ENCODE measurements at places on chromosomes 7 and 10.

DNA sequence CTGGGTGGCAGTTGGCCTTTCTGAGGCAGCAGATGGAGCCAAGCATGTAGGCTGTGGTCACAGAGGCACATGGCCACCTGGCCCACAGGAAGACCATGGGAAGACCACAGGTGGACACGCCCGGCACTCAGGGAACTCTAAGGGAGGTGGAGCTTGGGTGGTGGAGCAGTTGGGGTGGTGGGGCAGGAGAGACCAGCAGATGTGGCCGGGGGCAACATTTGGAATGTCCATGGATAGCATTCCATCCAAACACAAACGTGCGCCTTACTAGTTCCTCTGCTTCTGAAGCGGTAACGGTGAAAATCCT is 290.9 kb downstream of the PTPRN2 start:
- no peak for DNase-seq
- no peak overlapping the region for H3K27ac ChIP-seq
- H3K36me3 ChIP-seq = no peaks in the 10 kb centered on the region
- no peaks in the 10 kb centered on the region for H3K27me3 ChIP-seq

GRCh38 chr7:135177028-135177696 is 6.7 kb upstream of the CYREN start:
- H3K27me3 ChIP-seq = no peaks in the 10 kb centered on the region
- H3K27ac ChIP-seq = no peak overlapping the region
- H3K4me1 ChIP-seq = no peaks in the 10 kb centered on the region
- peaks cover 23% of the 10 kb centered on the region for H3K36me3 ChIP-seq

GRCh38 chr10:69413221-69413865 is 3.4 kb downstream of the TACR2 start:
- no peak overlapping the region for H3K4me3 ChIP-seq
- no peaks in the 10 kb centered on the region for H3K27me3 ChIP-seq
- peaks cover 2% of the 10 kb centered on the region for H3K4me1 ChIP-seq
- H3K27ac ChIP-seq = peak overlapping the region; percentile 64
- H3K36me3 ChIP-seq = no peaks in the 10 kb centered on the region

GRCh38 chr7:41924796-41925195 is 221.9 kb upstream of the INHBA start:
- H3K4me1 ChIP-seq = no peaks in the 10 kb centered on the region
- no peaks in the 10 kb centered on the region for H3K27me3 ChIP-seq
- H3K27ac ChIP-seq = no peak overlapping the region
- no peak overlapping the region for H3K4me3 ChIP-seq
- no peak for DNase-seq

GRCh38 chr7:15327001-15327400 is 234.8 kb downstream of the AGMO start:
- H3K27me3 ChIP-seq = no peaks in the 10 kb centered on the region
- H3K36me3 ChIP-seq = no peaks in the 10 kb centered on the region
- no peaks in the 10 kb centered on the region for H3K4me1 ChIP-seq

DNA sequence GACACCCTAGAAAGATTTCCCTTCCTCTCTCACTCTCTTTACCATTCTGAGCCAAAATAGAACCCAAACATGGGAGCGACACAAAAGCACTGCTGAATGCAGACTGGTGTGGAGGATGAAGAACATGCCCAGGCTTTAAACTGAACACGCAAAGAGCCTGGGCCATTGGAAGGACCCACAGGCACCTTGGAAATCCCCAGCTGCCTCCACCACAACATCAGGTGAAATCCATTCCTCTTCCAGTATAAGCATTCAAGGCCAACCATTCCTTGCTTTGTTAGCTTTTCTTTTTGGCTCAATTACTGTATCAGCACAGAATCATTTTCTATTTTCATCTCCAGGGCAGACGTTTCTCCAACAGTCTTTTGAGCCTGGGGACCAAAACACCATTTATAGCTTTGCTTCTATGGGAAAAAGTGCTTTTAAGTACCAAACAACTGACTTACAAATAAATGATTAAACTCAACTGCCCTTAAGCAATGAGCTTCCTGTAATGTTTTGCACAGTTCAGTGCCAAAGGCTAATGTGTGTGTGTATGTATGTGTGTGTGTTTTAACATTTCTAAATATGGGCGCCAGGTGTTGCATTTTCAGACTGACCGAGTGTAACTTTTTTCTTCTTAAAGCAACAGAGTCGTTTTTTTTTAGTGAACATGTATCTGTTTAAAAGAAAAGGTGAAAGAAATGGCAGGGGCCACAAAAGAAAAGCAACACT is 16.2 kb upstream of the BLNK start:
- H3K36me3 ChIP-seq = no peaks in the 10 kb centered on the region
- H3K27me3 ChIP-seq = no peaks in the 10 kb centered on the region
- H3K4me1 ChIP-seq = peaks cover 8% of the 10 kb centered on the region
- H3K27ac ChIP-seq = no peak overlapping the region

DNA sequence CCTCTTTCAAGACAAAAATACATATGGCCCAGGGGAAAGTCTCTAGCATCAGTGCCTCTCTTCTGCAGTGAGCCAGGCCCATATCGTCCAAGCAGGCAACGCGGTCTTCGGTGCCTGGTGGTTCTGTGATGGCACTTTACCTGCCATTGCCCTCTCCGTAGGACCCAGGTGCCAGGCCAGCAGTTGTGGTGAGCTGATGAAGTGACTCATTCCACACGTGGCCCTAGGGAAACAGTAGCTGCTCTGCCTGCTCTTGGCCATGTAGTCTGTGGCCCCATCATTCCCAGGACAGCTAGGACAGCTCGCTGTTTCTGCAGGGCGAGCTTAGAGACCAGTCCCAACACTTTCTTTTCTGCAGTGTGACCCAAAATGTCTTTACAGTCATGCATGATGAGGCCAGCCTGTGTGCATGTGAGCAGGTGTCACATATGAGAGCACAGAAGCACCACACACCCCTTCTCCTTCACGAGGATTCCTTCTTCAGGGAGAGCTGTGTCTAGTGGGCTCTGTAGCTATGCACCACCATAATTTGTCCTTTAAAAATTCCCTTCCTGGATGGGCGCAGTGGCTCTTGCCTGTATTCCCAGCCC is 39.0 kb downstream of the SVIL start:
- DNase-seq = no peak
- H3K27ac ChIP-seq = peak overlapping the region; percentile 45
- H3K4me3 ChIP-seq = no peak overlapping the region
- peaks cover 4% of the 10 kb centered on the region for H3K36me3 ChIP-seq
- peaks cover 89% of the 10 kb centered on the region for H3K4me1 ChIP-seq
- no peaks in the 10 kb centered on the region for H3K27me3 ChIP-seq

DNA sequence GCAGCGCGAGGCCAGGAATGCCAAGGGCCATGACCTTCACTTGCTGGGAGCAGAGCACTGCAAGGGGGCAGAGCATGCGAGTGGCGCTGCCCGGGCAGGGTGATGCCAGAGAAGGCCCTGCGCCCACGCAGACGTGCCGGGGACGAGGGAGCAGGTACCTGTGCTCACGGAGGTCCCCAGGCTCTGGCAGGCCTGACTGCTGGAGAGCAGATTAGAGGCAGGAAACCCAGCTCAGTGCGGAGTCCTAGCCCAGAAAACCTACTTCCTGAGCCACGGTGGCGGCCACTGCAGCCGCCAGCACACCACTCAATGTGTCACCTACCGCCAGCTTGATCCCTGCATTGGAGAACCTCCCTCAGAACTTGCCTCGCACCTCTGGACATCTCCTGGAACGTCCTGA is 148.4 kb downstream of the MAD1L1 start:
- no peak for DNase-seq
- H3K4me1 ChIP-seq = no peaks in the 10 kb centered on the region
- no peaks in the 10 kb centered on the region for H3K27me3 ChIP-seq
- H3K27ac ChIP-seq = no peak overlapping the region

DNA sequence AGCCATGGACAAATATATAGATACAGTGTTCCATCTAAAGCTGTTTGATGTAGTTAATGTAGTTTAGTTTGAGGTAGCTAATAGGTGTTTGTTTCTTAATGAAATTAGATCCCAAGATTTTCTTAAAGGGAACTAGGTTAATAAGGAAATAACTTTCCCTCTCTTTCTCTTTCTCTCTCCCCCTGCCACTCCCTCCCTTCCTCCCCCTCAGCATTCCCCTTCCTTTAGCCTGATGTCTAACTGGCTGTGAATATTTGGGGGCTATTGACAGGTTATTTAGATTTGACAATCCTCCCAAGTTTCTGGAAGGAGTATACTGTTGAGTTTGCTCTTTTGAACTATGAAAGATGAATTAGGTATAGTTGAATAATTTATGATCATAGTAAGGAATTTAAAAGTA is 65.2 kb upstream of the OIT3 start:
- DNase-seq = no peak
- no peak overlapping the region for H3K4me3 ChIP-seq
- no peaks in the 10 kb centered on the region for H3K36me3 ChIP-seq
- no peaks in the 10 kb centered on the region for H3K27me3 ChIP-seq
- H3K4me1 ChIP-seq = no peaks in the 10 kb centered on the region
- no peak overlapping the region for H3K27ac ChIP-seq

GRCh38 chr7:152760854-152761748 is 1.5 kb downstream of the ACTR3B start:
- H3K27me3 ChIP-seq = no peaks in the 10 kb centered on the region
- peaks cover 9% of the 10 kb centered on the region for H3K4me1 ChIP-seq
- peak overlapping the region; percentile 93 for H3K27ac ChIP-seq
- no peak for DNase-seq
- H3K36me3 ChIP-seq = no peaks in the 10 kb centered on the region

DNA sequence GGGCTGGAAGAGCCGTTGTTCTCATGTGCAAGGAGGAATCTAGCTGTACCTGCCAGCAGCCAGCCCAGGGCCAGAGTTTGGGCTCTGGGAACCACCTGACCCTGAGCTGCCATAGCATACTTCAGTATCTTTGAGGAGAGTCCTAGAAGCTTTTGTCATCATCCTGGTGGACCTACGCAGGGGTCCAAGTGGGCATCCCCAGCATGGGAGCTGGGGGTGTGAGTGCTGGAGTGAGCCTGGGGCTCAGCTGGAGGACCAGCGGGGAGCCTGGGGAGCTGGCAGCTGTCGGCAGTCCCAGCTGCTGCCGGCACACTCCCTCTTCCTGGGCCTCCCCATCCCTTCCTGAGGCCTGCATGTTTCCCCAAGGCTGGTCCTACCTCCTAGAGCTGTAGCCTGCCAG is 32.5 kb downstream of the C10orf105 start:
- H3K36me3 ChIP-seq = no peaks in the 10 kb centered on the region
- H3K27me3 ChIP-seq = no peaks in the 10 kb centered on the region
- no peak for DNase-seq
- no peak overlapping the region for H3K4me3 ChIP-seq
- no peaks in the 10 kb centered on the region for H3K4me1 ChIP-seq
- H3K27ac ChIP-seq = no peak overlapping the region

- no peak for DNase-seq
- no peaks in the 10 kb centered on the region for H3K4me1 ChIP-seq
- no peaks in the 10 kb centered on the region for H3K36me3 ChIP-seq
- H3K27ac ChIP-seq = no peak overlapping the region
- H3K27me3 ChIP-seq = no peaks in the 10 kb centered on the region
- H3K4me3 ChIP-seq = no peak overlapping the region
Observed at GRCh38 chr7:51666266-51666665, 349.7 kb upstream of the COBL start.

- no peaks in the 10 kb centered on the region for H3K4me1 ChIP-seq
- no peaks in the 10 kb centered on the region for H3K27me3 ChIP-seq
- H3K4me3 ChIP-seq = no peak overlapping the region
Observed at GRCh38 chr10:2852574-2853323, 214.6 kb upstream of the PFKP start.

DNA sequence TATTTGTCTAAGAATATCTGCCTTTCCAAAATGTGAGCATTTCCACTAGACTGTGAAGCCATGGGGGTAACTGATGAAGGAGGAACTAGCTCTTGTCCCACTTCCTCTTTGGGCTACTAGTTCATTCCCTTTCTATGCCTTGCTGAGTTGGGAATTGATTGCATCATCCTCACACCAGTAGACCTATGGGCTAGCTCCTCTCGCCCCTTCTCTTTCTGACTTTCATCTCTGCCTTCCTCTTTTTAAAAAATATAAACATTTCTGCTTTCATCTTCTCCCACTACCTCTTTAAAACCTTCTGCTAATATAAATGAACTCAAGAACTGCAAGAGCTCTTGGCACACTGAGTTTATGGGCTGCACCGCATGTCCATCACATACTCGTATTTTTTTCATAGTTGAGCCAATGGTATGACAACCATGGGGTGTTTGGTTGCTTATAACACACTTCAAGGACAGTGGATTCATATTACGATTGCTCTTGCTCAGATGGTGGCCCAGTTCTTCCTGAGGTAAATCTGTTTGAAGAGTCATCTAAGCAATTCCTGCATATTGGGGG is 182.0 kb downstream of the REEP3 start:
- no peaks in the 10 kb centered on the region for H3K27me3 ChIP-seq
- no peak overlapping the region for H3K4me3 ChIP-seq
- no peak for DNase-seq
- no peak overlapping the region for H3K27ac ChIP-seq

DNA sequence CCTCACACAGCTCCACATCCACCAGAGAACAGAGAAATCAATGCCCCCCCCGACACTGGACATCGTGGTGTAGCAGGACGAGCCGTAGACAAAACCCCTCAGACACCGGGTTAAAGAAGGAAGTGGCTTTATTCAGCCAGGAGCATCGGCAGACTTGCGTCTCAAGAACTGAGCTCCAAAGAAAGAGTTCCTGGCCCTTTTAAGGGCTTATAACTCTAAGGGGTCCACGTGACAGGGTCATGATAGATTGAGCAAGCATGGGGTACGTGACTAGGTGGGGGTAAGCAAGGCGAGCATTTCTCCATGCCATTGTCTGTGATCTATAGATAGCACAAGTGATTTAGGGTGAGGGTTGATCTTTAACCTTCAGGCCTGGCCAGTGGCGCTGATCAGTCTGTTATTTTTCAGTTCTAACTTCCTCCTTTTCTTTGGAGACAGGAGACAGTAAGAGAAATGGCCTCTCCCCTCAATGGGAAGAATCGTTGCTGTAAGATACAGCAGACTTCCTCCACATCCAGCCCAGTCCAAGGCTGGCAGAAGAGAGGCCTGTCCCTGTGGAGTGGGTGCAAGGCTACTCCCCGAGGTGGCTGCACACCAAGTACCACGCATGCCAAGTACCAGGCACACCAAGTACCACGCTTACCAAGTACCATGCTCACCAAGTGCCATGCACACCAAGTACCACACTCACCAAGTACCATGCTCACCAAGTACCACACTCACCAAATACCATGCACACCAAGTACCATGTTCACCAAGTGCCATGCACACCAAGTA is 19.5 kb upstream of the PPP2R2D start:
- DNase-seq = no peak
- H3K4me3 ChIP-seq = no peak overlapping the region
- H3K4me1 ChIP-seq = no peaks in the 10 kb centered on the region

DNA sequence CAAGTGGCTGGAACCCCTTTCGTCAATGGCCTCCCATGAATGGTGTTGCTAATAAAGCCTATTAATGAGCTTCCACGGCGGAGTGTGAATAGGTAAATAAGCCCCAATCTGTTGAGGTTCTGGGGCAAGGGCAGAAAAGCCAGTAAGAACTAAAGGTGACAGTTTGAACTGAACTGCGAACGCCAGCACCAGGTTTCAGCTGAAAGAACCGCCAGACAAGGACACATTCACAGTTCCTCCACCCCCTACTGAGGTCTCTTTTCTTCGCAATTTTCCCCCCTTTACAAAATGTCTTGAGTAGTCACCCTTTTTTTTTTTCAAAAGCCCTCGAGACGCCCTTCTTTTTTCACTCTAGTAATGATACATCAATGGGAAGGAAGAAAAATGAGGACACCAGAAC is 2.4 kb upstream of the FGFR2 start:
- H3K27me3 ChIP-seq = no peaks in the 10 kb centered on the region
- H3K4me3 ChIP-seq = no peak overlapping the region
- H3K36me3 ChIP-seq = no peaks in the 10 kb centered on the region

- H3K4me3 ChIP-seq = no peak overlapping the region
- DNase-seq = no peak
- no peaks in the 10 kb centered on the region for H3K36me3 ChIP-seq
- no peak overlapping the region for H3K27ac ChIP-seq
- H3K27me3 ChIP-seq = no peaks in the 10 kb centered on the region
Observed at GRCh38 chr7:12970626-12971025, 283.2 kb downstream of the ARL4A start.
